Fibroblast of the aortic adventitia (primary cell): ENCODE measurements at places on chromosomes 12 and 14.

- no peak for DNase-seq
These were observed 42.6 kb upstream of the CHGA start for GRCh38 chr14:92880351-92880750.

DNA sequence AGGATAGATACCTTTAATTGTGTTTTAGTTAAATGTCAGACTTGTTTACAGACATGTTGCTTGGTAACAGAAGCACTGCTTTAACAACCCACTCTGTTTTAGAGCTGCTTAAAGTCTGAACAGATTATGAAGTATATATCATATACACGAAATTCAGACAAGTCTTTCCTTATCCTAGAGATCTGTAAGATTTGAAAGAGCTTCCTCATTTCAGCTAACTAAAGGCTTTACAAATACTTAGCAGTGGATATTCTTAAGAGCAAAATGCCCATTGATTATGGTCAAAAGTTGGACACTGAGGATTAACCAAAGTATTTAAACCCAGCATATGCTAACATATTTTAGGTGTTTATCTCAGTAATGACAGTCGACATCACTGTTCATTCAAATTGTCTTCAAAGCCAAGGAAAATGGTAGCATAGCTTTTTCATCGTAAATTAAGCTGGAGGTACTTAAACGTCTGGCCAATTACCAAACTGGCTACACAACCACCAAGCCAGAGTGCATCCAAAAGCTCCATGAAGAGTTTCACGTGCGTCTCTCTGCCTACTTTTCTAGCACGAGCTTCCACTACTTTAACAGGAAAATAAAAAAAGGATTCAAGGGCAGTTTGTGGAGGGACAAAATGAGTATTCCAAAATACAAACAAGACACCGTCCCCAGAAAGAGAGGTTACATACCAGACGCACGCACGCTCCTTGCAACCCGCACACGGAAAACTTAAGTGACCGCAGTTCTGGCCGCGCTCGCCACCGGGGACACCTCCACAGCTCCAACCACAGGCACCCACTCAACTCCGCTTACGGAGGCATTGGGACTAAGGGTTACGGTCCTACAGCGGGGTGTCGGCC, 565 bp downstream of the CEP83 start:
- DNase-seq: peak; percentile 54

DNA sequence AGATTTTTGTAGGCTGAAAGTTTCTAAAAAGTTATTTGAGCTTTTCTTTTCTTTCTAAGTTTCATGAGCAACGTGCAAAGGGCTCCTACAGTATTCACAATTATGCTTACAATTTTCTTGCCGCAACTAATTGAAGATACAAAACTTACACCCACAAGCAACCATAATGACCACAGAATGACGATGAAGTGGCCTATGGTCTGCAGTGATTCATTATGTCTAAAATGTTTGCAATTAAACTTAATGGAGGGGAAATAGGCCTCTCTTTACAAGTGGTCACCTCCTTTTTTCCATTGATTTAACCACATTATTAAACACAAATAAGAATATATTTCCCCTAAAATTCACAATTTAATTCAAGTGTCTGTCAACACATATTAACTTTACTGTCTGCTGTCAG, 732.6 kb upstream of the FLRT2 start:
- no peak for DNase-seq

- DNase-seq: peak; percentile 72
These were observed 21.7 kb upstream of the SLC10A1 start for GRCh38 chr14:69818758-69819191.

DNA sequence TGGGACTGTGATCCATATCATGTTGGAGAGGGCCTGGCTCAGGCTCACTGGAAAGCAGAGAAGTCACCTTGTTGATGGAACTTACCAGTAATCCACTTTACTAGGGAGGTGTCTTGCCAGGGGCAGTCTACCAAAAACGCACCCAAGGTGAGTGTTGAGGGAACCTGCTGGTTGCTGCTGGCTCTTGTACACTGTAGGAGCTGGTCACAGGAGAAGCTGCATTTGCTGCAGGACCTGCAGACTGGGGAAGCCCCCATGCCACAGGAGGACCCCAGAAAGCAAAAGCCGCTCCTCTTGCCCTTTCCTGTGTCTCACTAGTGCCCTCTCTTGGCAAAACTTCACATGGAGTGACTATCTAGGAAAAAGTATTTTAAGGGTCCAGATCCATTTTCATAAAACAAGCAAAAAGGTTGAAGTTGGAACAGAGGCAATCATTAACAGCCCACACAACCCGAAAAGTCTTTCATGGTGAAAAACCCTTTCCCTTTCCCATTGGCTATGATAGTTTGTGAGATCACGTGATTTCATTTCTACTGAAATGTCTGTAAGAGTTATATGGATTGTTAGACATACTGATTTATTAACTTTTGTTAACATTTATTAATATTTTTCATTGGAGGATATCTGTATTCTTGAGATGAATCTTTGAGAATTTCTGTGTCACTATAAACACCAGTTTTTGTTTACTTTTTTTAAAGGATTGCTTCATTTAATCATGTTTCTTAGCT, 59.2 kb downstream of the RASSF8 start:
- peak; percentile 54 for DNase-seq

DNA sequence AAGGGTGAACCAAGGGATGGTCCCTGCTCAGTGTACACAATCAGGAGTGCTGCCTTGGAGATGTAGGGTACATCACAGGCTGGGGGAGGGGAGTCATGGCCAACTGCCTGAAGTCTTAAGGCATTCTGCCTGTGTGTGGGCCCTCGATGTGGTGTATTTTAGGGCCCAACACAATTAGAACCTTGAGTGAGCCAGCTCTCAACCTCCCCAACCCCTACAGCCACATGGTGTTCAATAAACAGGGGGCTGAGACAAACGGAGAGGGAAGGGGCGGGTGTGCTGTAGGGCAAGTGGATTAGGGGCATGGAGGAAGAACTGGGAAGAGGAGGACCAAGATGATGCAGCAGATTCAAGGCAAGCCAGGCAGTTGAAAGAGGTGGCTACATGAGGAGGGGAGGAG, 8.6 kb upstream of the CHD4 start:
- no peak for DNase-seq

DNA sequence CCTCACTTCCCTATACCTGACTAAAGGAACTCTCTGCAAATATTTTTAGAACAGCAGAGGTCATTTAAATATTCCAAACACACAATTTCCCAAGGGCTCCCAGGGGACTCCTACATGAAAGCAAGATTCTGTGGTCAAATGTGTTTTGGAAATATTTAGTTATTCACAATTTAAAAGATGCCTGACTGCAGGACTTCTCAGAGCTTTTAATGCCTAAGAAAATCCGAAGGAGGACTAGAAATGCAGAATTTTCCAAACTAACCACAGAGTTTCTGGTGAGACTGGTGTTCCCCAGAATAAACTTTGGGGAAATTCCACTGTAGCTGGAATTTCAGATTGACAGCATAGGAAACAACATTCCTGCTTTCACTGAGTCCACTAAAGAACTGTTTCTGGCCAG, 84.8 kb upstream of the MAP1LC3B2 start:
- peak; percentile 30 for DNase-seq
